ENCODE measurements at places on chromosomes 4 and X.

DNA sequence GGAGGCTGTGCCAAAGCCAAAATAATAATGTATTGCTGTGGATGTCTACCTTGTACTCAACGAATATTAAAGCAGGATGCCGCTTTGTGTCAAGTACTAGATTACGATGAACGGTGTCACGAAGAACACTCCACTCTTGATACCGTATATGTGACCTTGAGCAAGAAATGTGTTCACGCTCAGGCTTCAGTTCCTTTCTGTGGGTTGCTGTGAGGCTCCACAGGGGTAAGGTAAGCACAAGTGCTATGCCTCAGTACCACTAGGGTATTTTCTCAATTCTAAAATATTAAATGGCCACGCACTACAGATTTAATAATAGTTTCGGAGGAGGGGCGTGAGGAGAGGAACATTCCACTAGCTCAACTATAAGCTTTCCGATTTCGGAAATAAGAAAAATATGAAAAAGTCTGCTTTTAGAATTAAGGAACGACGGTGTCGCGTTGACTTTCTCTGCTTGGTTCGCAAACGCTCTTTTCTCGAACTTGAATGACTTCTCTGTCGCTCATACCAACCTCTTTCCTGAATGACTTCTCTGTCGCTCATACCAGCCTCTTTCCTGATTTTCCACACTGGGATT lies 607 bp upstream of the SCOC start:
- DNase-seq, result no peak

DNA sequence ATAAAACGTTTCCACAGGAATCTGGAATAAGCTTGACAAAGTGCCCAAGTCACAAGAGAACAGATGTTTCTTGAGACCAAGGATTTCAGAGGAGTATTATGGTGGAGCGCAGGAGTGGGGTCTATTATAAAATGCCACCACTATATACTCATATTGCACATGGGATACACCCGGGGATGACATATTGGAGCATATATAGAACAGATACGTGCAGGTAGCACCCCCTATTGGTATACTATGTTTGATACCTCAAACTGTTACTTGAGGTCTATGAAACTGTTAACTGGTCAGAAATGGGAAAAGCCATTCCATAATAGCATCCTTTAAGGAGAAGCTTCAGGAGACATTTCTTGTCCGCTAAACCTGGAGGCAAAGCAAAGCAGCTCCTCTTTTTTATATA lies 86.0 kb downstream of the PCYT1B start:
- DNase-seq, result no peak

DNA sequence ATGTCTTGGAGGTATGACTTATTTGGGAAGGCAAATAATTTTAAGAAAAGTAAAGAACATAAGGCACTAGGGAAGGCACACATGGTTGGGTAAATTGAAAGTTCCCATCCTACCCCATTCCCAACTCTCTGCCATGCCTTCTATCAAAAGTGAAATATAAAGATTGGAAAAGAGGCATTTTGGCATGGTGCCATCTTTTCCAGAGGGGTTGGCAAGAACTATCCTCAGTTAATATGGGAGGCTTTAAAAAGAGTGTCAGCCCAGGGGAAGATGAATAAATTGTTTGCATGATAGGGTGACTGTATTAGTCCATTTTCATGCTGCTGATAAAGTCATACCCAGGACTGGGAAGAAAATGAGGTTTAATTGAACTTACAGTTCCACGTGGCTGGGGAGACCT lies 150.8 kb upstream of the BOD1L1 start:
- DNase-seq, result no peak

DNA sequence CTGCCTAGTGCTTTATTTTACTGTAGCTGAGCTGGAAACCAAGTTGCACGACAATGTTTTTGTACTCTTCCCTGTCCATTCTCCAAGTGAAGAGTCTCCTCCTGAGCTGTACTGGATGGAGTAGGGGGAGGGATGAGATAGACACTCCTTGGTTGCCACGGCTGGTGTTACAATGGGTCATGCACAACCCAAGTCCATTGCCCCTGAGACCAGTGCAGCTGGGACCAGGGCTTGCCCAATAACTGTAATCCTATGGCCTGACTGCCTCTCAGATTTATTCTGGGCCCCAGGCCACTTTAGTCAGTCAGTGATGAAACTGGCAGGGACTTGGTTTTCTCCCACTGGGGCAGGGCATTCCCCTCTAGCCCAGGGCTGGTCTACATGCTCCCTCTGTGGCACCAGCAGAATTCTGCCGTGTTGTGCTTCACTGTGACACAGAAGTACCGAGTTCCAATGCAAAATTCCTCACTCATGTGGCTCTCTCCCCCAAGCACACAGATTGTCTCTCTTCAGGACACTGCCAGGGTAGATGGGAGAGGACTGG lies 203.3 kb upstream of the PCDH18 start:
- no peak for DNase-seq

GRCh38 chr4:127667772-127668171 lies 35.0 kb downstream of the INTU start:
- no peak for DNase-seq

GRCh38 chrX:79182071-79182470 lies 37.6 kb downstream of the GPR174 start:
- no peak for DNase-seq

DNA sequence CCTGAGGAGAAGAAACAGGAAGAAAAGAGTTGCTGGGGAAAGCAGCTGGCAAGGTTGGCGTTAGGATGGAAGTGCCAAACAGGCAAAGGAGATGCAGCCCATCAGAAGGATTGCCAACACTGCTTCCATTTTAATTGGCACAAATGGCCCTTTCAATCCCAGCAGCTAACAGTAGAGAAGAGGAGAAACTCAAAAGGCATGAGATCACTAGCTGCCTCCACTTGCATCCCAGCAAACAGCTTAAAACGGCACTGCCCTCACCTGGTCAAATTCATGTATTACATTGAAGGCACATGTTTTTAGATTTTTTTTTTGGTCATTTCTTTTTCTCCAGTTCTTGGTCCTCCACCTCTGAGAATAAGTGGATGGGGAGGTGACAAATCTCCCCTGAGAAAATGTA lies 14.9 kb upstream of the LOC101059915 start:
- DNase-seq, result peak; percentile 42

- DNase-seq, result no peak
These were observed 11.6 kb downstream of the UNC5C start for GRCh38 chr4:95537191-95537590.

- DNase-seq, result no peak
These were observed 37.8 kb downstream of the LGI2 start for GRCh38 chr4:24992968-24993367.

DNA sequence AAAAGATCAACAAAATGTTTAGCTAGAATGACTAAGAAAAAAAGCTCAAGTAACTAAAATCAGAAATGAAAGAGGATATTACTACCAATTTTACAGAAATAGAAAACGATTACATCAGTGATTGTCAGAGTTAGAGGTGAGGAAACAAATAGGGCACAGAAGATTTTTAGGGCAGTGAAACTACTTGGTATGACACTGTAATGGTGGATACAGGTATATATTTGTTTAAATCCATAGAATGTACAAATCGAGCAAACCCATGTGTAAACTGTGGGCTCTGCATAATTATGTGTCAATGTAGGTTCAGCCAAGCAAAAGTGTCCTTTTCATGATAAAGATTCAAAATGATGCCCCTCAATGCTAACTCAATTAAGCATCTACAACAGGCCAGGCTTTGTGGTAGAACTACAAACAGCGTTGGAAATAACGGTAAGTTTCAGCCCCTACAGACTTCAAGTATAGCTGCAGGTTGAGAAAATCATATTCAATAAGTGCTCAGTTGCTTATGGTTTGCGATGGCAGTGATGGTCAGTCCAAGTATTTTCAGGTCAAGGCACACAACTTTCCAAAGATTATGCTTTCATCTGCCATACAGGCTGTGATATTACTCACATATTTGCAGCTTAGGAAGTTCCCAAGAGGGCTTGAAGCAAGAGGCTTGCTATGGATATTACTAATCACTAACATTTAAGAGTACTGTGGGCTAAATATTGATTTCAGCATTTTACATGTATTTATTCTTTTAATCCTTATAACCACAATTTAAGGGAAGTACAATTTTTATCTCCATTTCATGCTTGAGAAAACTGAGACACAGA lies 158.6 kb downstream of the TET2 start:
- no peak for DNase-seq

- DNase-seq, result no peak
These were observed 50.8 kb downstream of the ANXA3 start for GRCh38 chr4:78602334-78602733.

GRCh38 chrX:45070116-45071007 lies 130.3 kb downstream of the DIPK2B start:
- no peak for DNase-seq

DNA sequence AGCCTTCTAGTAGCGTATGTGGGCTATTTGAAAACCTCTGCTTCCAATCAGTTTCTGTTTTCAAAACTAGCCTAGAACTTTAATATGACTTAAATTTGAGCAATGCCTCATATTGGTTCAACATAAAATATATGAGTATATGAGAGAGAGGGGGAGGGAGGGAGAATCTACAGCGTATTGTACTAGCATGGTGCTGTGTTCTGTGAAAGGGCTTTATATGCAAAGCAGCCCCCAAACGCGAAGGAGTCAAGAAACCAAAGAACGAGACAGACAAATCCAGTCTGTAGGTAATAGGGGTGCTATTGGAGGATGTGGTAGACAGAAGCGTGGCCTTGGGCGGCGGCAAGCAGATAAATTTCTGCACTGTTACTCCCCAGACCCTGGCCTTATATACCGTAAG lies 784 bp upstream of the ANXA5 start:
- no peak for DNase-seq

DNA sequence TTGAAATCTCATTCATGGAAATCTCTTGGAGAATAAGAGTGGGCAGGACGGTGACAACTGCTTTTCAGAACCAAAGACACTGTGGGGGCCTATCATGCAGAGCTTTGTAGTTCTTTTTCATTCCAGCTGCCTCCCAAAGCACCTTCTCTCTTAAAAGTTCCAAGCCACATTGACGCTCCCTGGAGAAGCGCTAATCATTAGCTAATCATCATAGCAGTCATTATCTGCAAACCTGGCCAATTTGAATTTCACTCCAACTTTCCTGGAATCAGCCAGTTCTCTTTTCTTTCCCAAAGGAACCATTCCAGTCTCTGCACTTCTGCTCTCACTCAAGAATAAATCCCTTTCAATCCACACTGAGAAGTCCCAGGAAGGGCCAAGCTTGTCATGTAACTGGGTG lies 1144.1 kb upstream of the IGFBP7 start:
- DNase-seq, result no peak

GRCh38 chr4:121943941-121944340 lies 7.9 kb downstream of the TRPC3 start:
- DNase-seq, result peak; percentile 83

GRCh38 chrX:31819455-31819854 lies 747.6 kb upstream of the FTHL17 start:
- no peak for DNase-seq

DNA sequence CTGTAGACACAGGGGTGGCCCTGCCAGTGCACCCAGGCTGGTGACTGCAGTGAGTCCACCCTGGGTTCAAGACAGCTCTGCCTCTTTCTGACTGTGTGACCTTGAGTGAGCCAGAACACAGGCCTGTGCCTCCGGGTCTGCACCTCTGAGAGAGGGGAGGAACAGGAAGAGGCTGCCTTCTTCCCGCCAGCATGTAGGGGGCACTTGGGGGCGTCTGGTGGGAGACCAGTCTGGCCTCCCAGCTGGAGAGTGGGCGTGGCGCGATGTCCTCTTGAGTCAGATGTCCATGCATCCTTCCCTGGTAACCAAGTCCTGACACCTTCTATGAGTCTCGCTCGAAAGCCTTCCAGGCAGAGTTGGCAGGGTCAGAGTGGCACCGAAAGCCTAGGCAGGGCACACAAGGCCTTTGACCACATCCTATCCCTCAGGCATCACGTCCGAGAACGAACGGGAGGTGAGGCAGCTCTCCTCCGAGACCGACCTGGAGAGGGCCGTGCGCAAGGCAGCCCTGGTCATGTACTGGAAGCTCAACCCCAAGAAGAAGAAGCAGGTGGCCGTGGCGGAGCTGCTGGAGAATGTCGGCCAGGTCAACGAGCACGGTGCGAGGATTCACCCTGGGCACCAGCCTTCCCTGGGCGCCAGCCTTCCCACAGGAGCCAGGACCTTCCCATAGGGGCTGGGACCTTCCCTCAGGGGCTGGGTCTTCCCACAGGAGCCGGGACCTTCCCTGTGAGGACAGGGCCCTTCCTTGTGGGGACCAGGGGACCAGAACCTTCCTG lies 21.3 kb downstream of the WFS1 start:
- no peak for DNase-seq

GRCh38 chr4:86965019-86965976 lies 30.5 kb downstream of the AFF1 start:
- DNase-seq, result no peak

DNA sequence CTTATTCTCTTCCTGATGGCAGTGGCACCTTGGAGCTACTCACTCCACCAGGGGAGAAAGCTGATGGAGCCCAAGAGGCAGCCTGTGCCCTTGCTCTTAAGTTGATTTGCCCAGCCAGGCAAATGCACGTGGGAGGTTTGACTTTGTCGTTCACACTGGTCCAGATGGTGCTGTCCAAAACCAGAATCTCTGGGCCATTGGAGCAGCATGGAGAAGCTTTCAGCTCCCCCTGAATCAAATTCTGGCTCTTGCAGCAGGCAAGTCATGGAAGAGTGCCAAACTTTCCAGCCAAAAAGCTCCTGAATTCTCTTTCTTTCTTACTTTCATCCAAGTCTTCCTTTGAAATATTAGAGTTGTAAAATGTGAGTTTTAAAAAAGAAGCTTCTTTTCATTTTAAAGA lies 970.4 kb downstream of the RPA4 start:
- DNase-seq, result no peak

DNA sequence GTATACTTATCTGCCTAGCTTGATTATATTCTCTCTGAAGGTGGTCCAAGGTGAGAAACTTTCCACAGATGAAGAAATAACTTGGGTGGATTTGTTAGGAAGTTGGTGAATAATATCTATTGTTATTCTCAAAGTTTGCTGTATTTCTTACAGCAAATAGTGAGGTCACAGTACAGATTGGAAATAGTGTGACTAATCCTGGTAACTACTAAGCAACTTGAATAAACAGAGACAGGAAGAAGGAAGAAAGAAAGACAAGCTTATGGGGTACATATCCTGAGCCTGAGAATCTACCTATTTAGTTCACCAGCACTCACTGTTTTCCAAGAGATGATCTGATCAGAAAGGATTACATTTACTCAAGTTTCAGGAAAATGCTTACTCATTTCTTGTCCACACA lies 1416.1 kb downstream of the RPA4 start:
- no peak for DNase-seq

GRCh38 chr4:184453365-184454160 lies 20.8 kb downstream of the IRF2 start:
- DNase-seq, result no peak

DNA sequence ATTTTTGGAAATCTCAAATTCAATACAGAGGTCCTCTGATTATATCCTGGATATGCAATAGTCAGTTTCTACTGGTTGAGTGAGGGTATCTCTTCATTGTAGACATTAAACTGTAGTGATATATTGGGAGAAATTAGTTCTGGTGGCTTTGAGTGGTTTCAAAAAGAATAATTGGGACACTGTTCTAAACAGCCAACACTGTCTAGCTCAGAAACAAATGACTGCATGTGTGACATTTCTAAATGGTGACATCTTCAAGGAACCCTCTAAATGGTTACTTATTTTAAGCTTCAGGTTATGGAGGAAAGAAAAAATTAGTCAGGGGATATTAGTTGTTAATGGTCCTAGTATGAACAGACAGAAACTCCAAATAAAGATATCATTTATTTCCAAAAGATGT lies 186.2 kb downstream of the LARP7 start:
- no peak for DNase-seq

- no peak for DNase-seq
These were observed 54.2 kb downstream of the AFAP1 start for GRCh38 chr4:7885216-7886006.

- DNase-seq, result no peak
These were observed 85.6 kb upstream of the EGFL6 start for GRCh38 chrX:13483773-13484172.
